Central memory CD8-positive, alpha-beta T cell (primary cell): ENCODE measurements at places on chromosomes 4 and X.

- no peak for DNase-seq
These were observed 808 bp downstream of the PRDM5 start for GRCh38 chr4:120921456-120922380.

- DNase-seq: no peak
These were observed 788.6 kb downstream of the GLUD2 start for GRCh38 chrX:121836000-121836399.

- no peak for DNase-seq
These were observed 6.1 kb downstream of the NALF2 start for GRCh38 chrX:69510137-69510715.

DNA sequence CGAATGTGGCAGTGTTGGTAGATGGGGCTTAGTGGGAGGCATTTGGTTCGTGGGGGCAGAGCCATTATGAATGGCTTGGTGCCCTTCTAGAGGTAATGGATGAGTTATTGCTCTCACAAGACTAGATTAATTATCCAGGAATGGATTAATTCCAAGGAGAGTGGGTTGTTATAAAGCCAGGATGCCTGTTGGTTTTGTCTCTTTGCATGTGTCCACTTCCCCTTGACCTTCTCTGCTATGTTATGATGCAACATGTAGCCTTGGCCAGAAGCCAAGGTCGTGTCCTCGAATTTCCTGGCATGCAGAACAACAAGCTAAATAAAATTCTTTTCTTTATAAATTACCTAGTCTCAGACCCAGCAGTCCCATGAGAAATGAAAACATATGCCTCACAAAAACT lies 111.2 kb upstream of the PLS3 start:
- DNase-seq: no peak

- no peak for DNase-seq
These were observed 156.3 kb upstream of the RAI2 start for GRCh38 chrX:18017411-18017810.

DNA sequence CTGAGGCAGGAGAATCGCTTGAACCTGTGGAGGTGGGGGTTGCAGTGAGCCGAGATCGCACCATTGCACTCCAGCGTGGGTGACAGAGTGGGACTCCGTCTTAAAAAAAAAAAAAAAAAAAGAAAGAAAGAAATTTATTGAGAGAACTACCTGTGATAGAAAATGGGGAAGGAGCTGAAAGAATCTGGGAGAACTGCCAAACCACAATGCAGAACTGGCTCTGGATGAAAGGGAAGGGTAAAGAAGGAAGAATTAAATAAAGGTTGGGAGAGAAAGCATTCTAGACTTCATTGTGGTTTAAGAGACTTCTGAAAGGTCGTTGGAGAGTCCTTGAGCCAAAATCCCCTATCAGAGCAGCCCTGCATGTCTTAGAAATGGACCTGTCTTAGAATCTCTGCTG lies 567.9 kb upstream of the HTR2C start:
- no peak for DNase-seq
